ENCODE measurements at places on chromosomes 13 and 19.

GRCh38 chr13:31192306-31192705, 7.5 kb upstream of the B3GLCT start:
- DNase-seq, result no peak

DNA sequence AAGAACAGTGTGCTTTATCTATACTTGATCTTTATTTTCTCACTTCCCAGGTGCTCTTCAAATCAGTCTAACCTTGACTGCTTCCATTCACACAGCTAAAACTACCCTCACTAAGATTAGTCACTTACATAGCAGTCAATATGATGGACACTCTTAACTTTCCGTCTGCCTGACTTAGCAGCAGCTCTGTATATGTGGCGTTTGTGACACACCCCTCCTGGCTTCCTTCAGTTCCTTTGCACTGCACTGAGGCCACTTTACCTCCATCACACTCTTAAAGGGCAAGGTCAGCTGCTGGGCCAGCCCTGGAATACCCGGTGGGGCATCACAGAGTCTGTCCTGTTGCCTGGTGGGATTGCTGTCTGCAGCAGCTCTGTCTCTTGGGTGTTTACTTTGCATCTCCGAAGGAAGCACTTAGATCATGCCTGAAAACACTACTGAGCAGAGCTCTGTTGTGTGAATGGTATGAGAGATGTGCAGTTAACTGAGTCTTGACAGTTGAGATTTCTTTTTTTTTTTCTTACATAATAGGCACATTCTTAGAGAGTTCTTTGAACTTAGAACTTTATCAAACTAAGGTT, 35.6 kb upstream of the IL17D start:
- DNase-seq, result no peak

DNA sequence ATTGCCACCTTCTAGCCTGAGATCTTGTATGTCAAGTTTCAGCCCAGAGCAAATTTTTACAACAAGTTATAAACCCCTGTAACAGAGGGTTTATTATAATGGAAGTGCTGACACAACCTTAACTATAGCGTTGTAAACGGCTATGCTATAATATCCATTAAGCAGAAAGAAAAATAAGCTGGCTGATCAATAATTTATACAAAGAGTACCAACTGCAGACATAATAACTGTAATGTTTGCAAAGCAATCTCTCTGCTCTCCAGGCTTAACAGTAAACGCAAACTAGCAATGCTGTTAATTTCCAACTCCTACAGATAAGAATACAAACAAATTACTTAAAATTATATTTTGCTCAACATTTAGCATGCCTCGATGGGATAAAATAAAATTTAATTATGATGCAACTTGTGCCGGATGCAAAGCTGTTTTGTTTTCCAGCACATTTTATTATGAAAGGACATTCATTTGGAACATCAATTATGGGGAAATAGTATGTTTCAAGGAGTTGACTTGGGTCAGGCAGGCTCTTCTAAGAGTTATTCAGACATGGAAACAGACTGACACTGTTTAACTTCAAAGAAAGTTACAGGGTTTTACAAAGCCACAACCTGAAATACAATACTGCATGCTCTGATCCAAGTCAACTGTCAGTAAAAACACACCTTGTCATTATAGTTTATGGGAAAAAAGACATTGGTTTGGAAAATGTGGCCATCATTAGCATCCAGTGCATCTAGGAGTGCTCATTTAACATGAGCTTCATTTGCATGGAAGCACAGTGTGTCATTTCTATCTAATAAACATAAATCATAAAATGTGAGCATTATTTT, 6.6 kb upstream of the DACH1 start:
- no peak for DNase-seq

- DNase-seq, result no peak
These were observed 665.7 kb upstream of the GPC6 start for GRCh38 chr13:92560883-92561282.

- DNase-seq, result no peak
These were observed 57.8 kb downstream of the SPATA13 start for GRCh38 chr13:24218338-24218737.

GRCh38 chr13:21053231-21053630, 8.2 kb downstream of the LATS2 start:
- DNase-seq, result no peak

DNA sequence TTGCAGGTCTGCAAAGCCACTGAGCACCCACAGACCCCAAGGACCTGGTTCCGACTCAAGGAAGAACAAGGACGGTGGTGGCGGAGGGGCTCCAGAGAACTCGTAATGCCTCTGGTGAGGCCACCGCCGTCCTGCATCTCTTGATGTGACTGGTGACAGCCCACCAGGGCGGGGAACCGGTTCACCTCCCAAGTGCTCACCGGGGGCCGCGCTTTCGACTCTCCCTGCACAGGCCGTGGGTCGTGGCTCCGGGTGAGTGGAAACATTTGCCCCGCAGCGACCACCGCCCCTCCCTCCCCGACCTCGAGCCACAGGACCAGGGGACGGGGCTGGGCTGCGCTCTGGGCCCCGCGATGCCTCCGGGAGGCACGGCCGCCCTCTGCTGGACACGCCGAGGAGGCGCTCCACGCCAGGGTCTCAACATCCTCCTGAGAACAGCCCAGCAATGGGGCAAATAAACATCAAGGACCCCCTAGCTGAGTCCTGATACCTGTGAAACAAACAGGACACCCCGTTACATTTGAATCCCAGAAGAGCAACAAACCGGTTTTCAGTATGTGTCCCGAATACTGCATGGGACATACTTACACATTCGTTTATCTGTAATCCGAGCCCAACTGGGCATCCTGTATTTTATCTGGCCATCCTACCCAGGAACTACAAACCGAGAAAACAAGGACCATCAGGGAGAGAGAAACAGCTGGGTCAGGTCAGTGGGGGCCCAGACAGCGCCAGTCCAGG, 3.9 kb upstream of the PLPP2 start:
- DNase-seq, result no peak

Measured in fibroblast of upper back skin (primary cell).